Fibroblast of lung (primary cell): ENCODE measurements at places on chromosomes 5 and 9. TPM values are rescaled to one million over a fixed set of nuclear protein-coding genes. Genes with fewer than 3 reads are reported as not detected.

The POU5F2 gene
- 0.51 and 0.66 TPM in 2 replicates for total RNA-seq

The HK3 gene
- under 0.01 TPM in 1 of 2 replicates, not detected in the other for total RNA-seq

DNA sequence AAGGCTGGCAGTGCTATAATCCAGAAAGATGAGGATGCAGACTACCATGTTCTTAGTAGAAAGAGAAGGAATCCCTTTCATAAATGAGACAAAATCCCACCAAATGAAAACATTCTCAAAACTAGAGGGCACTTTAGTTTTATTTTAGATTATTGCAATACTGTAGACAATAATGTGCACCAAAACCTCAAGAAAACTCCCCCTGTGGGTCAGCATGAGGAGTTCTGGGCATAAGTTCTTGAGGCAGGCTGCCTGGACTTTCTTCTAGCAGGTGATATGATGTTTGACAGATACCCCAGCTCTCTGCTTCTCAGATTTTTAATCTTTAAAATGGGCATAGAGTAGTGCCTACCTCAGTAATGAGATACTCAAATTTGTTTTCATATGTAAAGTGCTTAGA is 196.3 kb upstream of the CTNND2 start:
- no peak for DNase-seq
- H3K4me1 ChIP-seq: no peaks in the 10 kb centered on the region
- no peaks in the 10 kb centered on the region for H3K36me3 ChIP-seq
- no peak overlapping the region for H3K27ac ChIP-seq

DNA sequence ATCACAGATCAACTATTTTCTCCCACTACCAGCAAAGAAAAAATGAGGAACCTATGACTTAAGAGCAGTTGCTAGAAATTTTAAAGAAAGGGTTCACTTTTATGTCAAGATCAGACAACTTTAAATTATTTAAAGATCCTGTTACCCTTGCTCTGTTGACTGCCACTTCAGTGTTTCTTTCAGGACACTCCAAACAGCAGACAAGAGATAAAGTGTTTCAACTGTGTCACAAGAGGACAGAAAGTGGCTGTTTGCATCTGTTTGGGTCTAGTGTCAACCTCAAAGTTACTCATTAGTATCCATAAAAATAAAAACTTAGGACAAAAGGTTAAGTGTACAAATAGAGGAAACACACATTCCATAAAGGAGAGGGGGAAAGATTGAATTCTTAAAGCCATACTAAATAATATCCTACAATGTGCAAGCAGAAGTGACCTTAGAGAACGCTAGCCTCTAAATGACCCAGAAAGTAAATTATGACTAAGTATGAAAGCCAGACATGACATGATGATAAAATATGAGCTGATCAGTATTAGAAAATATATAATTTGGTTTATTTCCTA is 24.9 kb downstream of the HMGCS1 start:
- peaks cover 11% of the 10 kb centered on the region for H3K36me3 ChIP-seq
- H3K27ac ChIP-seq: no peak overlapping the region
- no peak for DNase-seq
- H3K4me1 ChIP-seq: no peaks in the 10 kb centered on the region

DNA sequence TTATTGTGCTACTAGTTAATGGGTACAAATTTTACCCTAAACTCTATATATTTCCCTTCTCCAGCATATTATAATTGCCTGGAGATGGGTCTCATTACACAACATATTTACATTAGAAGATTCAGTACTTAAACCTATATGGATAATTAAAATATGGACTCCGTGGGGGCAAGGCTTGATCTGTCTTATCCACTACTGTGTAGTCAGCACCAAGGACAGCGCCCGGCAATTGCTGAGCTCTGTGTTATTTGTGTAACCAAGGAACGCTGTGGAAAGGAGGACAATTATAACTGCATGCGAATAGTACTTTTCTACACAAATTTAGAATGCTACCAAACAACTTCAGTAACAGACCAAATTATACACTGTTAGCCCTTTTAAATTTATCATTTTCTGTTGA is 77.7 kb downstream of the DNAH5 start:
- H3K4me1 ChIP-seq: no peaks in the 10 kb centered on the region
- H3K36me3 ChIP-seq: no peaks in the 10 kb centered on the region
- DNase-seq: peak; percentile 37
- H3K4me3 ChIP-seq: no peak overlapping the region

GRCh38 chr5:62197697-62198096 is 108.3 kb upstream of the KIF2A start:
- no peaks in the 10 kb centered on the region for H3K36me3 ChIP-seq
- no peak overlapping the region for H3K4me3 ChIP-seq
- DNase-seq: no peak
- H3K27ac ChIP-seq: no peak overlapping the region

DNA sequence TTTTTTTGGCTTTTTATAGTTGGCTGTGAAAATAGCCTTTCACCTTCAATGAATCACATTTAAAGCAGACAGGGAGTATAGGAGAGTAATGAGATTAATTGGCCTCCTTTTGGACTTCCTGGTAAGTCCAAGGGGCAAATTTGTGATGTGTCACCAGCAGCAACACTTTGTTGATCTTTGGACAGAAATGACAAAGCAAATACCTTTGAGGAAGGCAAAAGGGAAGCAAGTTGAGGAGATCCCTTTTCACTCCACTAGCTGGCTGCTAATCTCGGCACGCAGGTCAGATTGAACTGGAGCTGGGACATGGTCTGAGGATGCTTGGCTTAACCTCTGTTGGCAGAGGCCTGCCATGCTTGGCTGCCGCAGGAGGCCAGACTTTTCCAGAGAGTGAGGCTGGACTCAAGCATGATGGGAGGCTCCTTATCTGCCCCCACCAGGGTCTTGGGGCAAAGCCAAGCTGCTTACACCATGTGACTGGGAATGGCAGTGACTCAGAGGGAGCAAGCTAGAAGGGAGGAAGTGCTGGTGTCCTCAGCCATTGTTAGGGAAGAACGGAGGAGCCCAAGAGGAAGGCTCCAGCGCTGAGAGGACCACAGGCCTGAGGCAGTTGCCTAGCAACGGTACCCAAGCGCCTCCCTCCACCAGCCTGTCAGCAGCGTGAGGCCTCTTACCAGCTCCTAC is 174.5 kb upstream of the MAP1B start:
- H3K36me3 ChIP-seq: no peaks in the 10 kb centered on the region
- H3K4me1 ChIP-seq: peaks cover 4% of the 10 kb centered on the region
- DNase-seq: peak; percentile 92
- peaks cover 3% of the 10 kb centered on the region for H3K27me3 ChIP-seq
- no peak overlapping the region for H3K4me3 ChIP-seq

- H3K36me3 ChIP-seq: no peaks in the 10 kb centered on the region
- no peaks in the 10 kb centered on the region for H3K27me3 ChIP-seq
- no peak for DNase-seq
- H3K4me1 ChIP-seq: no peaks in the 10 kb centered on the region
- H3K27ac ChIP-seq: no peak overlapping the region
These were observed 27.2 kb upstream of the MED10 start for GRCh38 chr5:6405591-6405990.

- H3K36me3 ChIP-seq: no peaks in the 10 kb centered on the region
- H3K4me3 ChIP-seq: no peak overlapping the region
- DNase-seq: peak; percentile 56
- no peaks in the 10 kb centered on the region for H3K27me3 ChIP-seq
- H3K4me1 ChIP-seq: peaks cover 2% of the 10 kb centered on the region
These were observed 71.5 kb downstream of the ARHGAP26 start for GRCh38 chr5:142841511-142842265.

DNA sequence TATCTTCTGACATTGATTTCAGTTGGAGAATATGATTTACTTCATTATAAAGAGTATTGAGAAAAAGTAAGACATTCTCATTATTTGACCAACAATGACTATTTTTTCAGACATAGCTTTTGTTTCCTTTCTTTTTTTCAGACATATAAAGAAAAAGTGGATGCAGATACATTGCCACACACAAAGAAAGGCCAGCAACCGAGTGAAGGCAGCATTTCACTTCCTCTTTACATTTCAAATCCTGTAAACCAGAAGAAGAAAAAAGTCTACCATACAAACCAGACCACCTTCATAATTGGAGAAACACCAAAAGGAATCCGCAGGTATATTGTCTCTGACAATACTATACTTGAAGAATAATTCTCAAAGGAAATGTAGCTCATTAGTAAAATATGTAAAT is 128.9 kb downstream of the ERCC6L2 start:
- no peaks in the 10 kb centered on the region for H3K4me1 ChIP-seq
- no peaks in the 10 kb centered on the region for H3K27me3 ChIP-seq
- H3K36me3 ChIP-seq: peaks cover 4% of the 10 kb centered on the region
- no peak for DNase-seq

GRCh38 chr5:172488221-172488620 is 33.9 kb upstream of the SH3PXD2B start:
- H3K27ac ChIP-seq: no peak overlapping the region
- H3K4me1 ChIP-seq: no peaks in the 10 kb centered on the region
- DNase-seq: no peak
- peaks cover 4% of the 10 kb centered on the region for H3K27me3 ChIP-seq
- H3K36me3 ChIP-seq: no peaks in the 10 kb centered on the region

- H3K27ac ChIP-seq: no peak overlapping the region
- no peak overlapping the region for H3K4me3 ChIP-seq
- DNase-seq: no peak
- peaks cover 2% of the 10 kb centered on the region for H3K4me1 ChIP-seq
- no peaks in the 10 kb centered on the region for H3K36me3 ChIP-seq
These were observed 12.7 kb upstream of the DAB2 start for GRCh38 chr5:39437467-39437866.

The KIAA0825 gene
- total RNA-seq: 3.1 and 3.6 TPM in 2 replicates

The STC2 gene
- 110 and 299 TPM in 2 replicates for total RNA-seq

The FAM151B gene
- 3.9 and 4.8 TPM in 2 replicates for total RNA-seq

The FGD3 gene
- under 0.01 TPM in 1 of 2 replicates, not detected in the other for total RNA-seq

DNA sequence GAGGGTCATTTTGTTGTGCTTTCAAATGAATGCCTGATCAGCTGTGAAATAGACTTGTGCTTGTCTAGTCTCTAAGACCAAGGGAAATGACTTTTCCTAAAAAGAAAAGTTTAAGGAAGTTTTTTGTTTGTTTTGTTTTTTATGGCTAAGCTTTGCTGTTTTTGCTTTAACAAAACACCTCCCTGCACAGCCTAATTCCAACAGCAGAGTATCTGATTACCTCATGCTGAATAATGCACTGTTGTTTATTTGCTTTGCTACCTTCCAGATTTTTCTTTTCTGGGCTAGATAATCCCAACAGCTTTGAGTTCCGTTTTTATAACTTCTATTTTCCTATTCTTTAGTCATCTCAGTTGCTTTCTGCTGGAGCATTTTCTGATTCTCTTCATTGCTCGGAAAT is 95.8 kb downstream of the AOPEP start:
- H3K36me3 ChIP-seq: no peaks in the 10 kb centered on the region
- peak; percentile 57 for DNase-seq
- no peak overlapping the region for H3K27ac ChIP-seq
- H3K4me3 ChIP-seq: no peak overlapping the region
- H3K4me1 ChIP-seq: peaks cover 3% of the 10 kb centered on the region

GRCh38 chr5:107474361-107474715 is 196.4 kb downstream of the EFNA5 start:
- H3K27ac ChIP-seq: no peak overlapping the region
- no peak overlapping the region for H3K4me3 ChIP-seq
- no peaks in the 10 kb centered on the region for H3K36me3 ChIP-seq
- no peak for DNase-seq
- H3K4me1 ChIP-seq: peaks cover 4% of the 10 kb centered on the region

The NEURL1B gene
- 2.6 and 6.1 TPM in 2 replicates for total RNA-seq

The GTF3C4 gene
- total RNA-seq: 10.8 and 11.4 TPM in 2 replicates

DNA sequence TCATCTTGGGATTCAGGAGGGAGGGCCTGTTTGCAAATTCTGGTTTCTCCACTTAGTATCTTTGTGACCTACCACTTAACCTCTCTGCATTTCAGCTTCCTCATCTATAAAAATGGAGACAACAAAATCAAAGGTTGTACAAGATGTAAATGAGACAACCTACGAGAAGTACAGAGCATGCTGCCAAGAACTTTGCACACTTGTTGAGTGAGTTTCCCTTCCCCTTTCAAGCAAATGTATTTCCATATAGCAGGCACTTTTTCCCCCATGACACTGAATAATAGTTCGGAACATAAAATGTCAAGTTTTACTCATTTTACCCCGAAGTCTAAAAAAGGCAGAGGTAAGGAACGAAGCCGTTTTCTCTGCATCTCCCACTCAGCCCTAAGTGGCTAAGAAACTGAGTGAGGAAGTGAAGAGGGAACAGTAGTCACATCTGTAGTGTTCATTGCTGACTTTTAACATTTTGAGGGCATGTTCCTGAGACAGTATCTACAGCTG is 159.0 kb downstream of the TLE1 start:
- H3K36me3 ChIP-seq: no peaks in the 10 kb centered on the region
- H3K4me1 ChIP-seq: no peaks in the 10 kb centered on the region
- H3K27ac ChIP-seq: no peak overlapping the region
- H3K27me3 ChIP-seq: no peaks in the 10 kb centered on the region

DNA sequence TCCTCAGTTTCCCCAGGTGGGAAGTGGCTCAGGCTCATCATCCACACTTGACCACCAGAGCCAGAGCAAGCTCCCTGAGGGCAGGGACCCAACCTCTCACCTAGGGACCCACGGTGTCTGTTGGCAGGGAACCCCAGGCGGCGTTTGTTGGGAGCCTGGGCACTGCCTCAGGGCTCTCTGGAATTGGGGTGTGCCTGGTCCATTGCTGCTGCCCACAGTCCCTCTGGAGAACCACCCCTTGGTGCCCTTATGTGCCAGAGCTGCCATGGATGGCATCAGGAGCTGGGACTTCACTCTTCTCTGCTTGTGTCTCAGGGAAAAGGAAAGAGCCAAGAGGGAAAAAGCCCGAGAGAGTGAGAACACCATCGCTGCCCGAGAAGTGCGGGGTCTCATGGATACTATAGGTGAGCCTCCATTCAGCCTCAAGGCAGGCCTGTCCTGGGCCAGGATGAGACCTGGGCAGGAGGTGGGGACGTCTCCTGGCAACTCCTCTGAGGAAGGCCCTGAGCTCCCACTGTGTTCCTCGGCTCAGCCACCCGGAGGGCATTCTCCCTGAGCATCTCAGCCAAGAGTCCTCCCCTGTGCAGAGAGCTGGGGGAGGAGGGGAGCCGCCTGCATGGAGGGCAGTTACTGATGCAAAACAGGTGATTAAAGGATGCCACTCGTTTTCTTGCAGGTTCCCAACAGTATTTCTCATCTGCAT is 4.5 kb downstream of the CCDC180 start:
- no peaks in the 10 kb centered on the region for H3K36me3 ChIP-seq
- H3K4me1 ChIP-seq: no peaks in the 10 kb centered on the region
- no peak overlapping the region for H3K4me3 ChIP-seq
- no peak overlapping the region for H3K27ac ChIP-seq
- no peak for DNase-seq

The CCL28 gene
- total RNA-seq: 2.0 and 2.8 TPM in 2 replicates

- no peaks in the 10 kb centered on the region for H3K36me3 ChIP-seq
- no peak for DNase-seq
- H3K4me1 ChIP-seq: no peaks in the 10 kb centered on the region
- no peak overlapping the region for H3K4me3 ChIP-seq
These were observed 49.4 kb downstream of the ABHD17B start for GRCh38 chr9:71861618-71862017.

GRCh38 chr5:87231037-87231808 is 36.5 kb upstream of the RASA1 start:
- no peak overlapping the region for H3K27ac ChIP-seq
- H3K4me3 ChIP-seq: no peak overlapping the region
- H3K27me3 ChIP-seq: no peaks in the 10 kb centered on the region
- no peaks in the 10 kb centered on the region for H3K36me3 ChIP-seq
- DNase-seq: peak; percentile 11

The NREP gene
- total RNA-seq: 56.8 and 86.0 TPM in 2 replicates

The PDLIM7 gene
- total RNA-seq: 55.2 and 65.2 TPM in 2 replicates

- DNase-seq: no peak
- no peaks in the 10 kb centered on the region for H3K27me3 ChIP-seq
- no peak overlapping the region for H3K4me3 ChIP-seq
- H3K27ac ChIP-seq: no peak overlapping the region
These were observed 678.1 kb upstream of the ZNF608 start for GRCh38 chr5:125424402-125425141.

- peak overlapping the region; percentile 22 for H3K27ac ChIP-seq
- H3K27me3 ChIP-seq: no peaks in the 10 kb centered on the region
- no peaks in the 10 kb centered on the region for H3K36me3 ChIP-seq
- DNase-seq: peak; percentile 79
- peaks cover 33% of the 10 kb centered on the region for H3K4me1 ChIP-seq
- no peak overlapping the region for H3K4me3 ChIP-seq
These were observed 24.2 kb downstream of the TRIO start for GRCh38 chr5:14167211-14167845.
